ENCODE measurements at places on chromosomes 7 and 10.

DNA sequence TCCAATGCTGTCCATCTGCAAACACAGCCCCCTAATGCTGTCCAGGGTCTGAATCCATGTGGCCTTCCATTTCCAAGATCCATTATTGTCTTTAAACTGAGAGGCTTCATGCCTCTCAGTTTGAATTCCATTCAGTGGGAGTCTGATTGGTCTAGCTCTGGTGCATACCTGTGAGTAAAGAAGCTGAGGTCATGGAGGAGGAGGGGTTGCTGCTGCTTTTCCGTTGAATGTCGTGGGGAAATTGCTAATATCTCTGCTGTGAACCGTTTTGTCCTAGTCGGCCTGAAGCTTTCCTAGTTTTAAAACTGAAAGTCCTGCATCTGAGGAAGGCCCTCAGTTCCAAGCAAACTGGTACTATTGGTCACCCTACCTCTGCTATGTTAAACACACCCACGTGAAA is 17.7 kb downstream of the SH2D4B start:
- H3K4me1 ChIP-seq = no peaks in the 10 kb centered on the region
- no peak overlapping the region for H3K4me3 ChIP-seq
- no peaks in the 10 kb centered on the region for H3K27me3 ChIP-seq
- H3K36me3 ChIP-seq = no peaks in the 10 kb centered on the region

GRCh38 chr7:158050978-158051651 is 536.5 kb downstream of the PTPRN2 start:
- no peak overlapping the region for H3K27ac ChIP-seq
- peaks cover 9% of the 10 kb centered on the region for H3K27me3 ChIP-seq
- H3K4me1 ChIP-seq = no peaks in the 10 kb centered on the region
- H3K36me3 ChIP-seq = no peaks in the 10 kb centered on the region
- DNase-seq = no peak
- H3K4me3 ChIP-seq = no peak overlapping the region

GRCh38 chr7:47402941-47403866 is 178.7 kb downstream of the TNS3 start:
- no peak overlapping the region for H3K4me3 ChIP-seq
- no peak overlapping the region for H3K27ac ChIP-seq
- peaks cover 41% of the 10 kb centered on the region for H3K36me3 ChIP-seq
- no peak for DNase-seq
- H3K27me3 ChIP-seq = no peaks in the 10 kb centered on the region
- H3K4me1 ChIP-seq = no peaks in the 10 kb centered on the region

DNA sequence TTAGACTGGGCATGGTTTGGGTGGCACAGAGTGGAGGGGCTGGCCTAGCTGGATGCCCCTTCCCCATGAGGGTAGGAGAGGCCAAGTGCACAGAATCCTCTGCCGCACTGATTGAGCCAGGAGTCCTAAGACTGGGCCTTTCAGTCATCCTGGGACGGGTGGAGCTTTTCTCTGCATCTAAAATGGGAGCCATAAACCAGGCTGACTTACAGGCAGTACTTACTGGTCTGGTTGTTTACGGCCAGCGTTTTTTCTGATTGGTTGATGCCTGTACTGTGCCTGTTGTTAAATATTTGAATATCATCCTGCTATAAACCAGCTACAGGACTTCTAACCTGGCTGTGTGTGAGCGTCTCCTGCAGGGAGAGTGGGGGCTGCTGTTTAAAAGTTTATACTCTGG is 107.8 kb downstream of the CDH23 start:
- H3K27ac ChIP-seq = no peak overlapping the region
- DNase-seq = no peak
- no peak overlapping the region for H3K4me3 ChIP-seq
- no peaks in the 10 kb centered on the region for H3K4me1 ChIP-seq
- no peaks in the 10 kb centered on the region for H3K36me3 ChIP-seq

- DNase-seq = no peak
- H3K27me3 ChIP-seq = no peaks in the 10 kb centered on the region
- H3K4me3 ChIP-seq = no peak overlapping the region
These were observed 90.4 kb downstream of the AKR1D1 start for GRCh38 chr7:138166681-138167080.

- no peak for DNase-seq
- H3K27me3 ChIP-seq = no peaks in the 10 kb centered on the region
- H3K4me3 ChIP-seq = no peak overlapping the region
- no peak overlapping the region for H3K27ac ChIP-seq
- no peaks in the 10 kb centered on the region for H3K36me3 ChIP-seq
These were observed 280.2 kb downstream of the GRM8 start for GRCh38 chr7:126972571-126972970.

DNA sequence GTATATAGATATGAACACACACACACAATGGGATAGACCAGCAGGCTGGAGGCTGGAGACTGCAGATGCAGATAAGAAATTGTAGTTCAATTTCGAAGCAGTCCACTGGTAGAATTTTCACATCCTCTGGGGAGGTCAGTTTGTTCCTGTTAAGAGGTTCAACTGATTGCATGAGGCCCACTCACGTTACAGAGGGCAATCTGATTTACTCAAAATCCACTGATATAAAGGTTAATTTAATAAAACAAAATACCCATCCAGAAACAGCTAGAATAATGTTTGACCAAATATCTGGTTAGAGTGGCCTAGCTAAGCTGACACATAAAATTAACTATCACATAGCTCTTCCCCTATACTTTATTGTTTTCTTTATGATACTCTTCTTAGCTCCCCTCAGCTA is 162.9 kb upstream of the SMIM30 start:
- no peaks in the 10 kb centered on the region for H3K27me3 ChIP-seq
- no peak overlapping the region for H3K27ac ChIP-seq
- DNase-seq = no peak
- H3K36me3 ChIP-seq = no peaks in the 10 kb centered on the region
- no peaks in the 10 kb centered on the region for H3K4me1 ChIP-seq

- no peak overlapping the region for H3K4me3 ChIP-seq
- H3K27ac ChIP-seq = no peak overlapping the region
- no peak for DNase-seq
- H3K4me1 ChIP-seq = peaks cover 44% of the 10 kb centered on the region
These were observed 31.6 kb downstream of the MINDY4 start for GRCh38 chr7:30802812-30803211.

GRCh38 chr7:36509962-36510361 is 120.3 kb downstream of the ANLN start:
- H3K36me3 ChIP-seq = no peaks in the 10 kb centered on the region
- 0 out of 2 replicates have a peak, but pooled peaks cover 3% of the 10 kb centered on the region for H3K4me1 ChIP-seq
- H3K4me3 ChIP-seq = no peak overlapping the region
- H3K27ac ChIP-seq = no peak overlapping the region

DNA sequence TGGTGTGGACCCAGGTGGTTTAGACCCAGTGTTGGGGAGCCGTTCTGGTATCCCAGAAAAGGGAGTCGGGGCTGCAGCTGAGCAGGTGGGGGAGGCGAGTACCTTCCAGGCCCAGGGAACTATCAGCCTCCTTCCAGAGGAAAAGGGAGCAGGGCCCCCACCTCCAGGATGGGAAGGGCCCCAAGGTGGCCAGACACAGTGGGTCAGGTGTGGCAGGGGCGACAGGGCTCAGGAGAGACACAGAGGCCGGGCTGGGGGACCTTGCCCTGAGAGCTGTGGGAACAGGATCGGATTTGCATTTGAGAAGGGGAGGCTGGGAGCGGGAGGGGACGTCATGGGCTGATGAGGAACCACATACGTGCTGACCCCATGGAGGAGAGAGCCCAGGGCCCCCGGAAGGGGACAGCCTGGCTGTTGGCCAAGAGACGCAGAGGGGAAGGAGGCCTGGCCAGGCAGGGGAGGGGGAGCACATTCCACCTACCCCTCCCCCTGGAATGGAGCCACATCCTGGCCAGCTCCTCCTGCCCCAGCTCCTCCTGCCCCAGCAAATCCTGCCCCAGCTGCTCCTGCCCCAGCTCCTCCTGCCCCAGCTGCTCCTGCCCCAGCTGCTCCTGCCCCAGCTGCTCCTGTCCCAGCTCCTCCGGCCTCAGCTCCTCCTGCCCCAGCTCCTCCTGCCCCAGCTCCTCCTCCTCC is 9.7 kb upstream of the TTYH3 start:
- H3K27ac ChIP-seq = no peak overlapping the region
- H3K27me3 ChIP-seq = no peaks in the 10 kb centered on the region
- no peak overlapping the region for H3K4me3 ChIP-seq
- no peaks in the 10 kb centered on the region for H3K36me3 ChIP-seq
- DNase-seq = no peak

DNA sequence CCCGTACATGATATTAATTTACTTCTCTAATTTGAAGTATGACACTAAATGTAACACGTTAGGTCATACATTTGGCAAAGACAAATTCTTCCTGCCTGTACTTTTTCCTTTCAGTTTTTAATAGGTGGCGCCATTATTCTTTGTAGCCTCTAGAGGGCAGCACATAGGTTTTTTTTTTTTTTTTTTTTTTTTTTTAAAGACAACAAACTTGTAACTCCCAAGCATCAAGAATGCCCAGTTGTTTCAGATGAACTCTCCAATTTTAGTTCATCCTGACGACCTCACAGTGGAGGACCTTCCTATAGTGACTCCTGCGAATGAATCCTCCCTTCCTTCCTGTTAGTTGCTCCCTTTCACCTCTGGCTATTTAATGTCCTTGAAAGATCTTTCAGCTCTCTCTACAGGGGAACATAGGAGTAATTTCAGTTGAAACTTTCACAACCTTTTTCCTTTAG is 139.3 kb upstream of the HDAC9 start:
- peaks cover 14% of the 10 kb centered on the region for H3K4me1 ChIP-seq
- no peaks in the 10 kb centered on the region for H3K36me3 ChIP-seq

GRCh38 chr10:43338117-43338516 is 33.3 kb upstream of the FXYD4 start:
- H3K36me3 ChIP-seq = no peaks in the 10 kb centered on the region
- no peak overlapping the region for H3K4me3 ChIP-seq
- no peak overlapping the region for H3K27ac ChIP-seq

DNA sequence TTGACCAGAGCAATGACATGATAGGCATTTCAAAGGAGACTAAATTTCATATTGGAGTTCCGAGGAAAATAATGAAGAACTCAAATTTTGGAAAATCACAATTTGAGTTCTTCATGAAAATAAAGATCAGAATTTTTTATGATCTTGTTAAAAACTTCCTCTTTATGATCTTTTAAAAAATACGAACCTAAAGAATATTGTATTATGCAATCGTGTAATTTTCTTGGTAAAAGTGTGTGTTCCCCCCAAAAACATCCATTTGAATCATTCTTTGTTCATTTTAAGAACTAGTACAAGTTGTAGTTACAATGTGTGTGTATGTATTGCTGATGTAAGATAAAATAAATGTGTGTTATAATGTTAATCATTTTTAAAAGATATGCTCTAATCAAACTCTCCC is 79.3 kb upstream of the PDK4 start:
- H3K27ac ChIP-seq = no peak overlapping the region
- H3K36me3 ChIP-seq = no peaks in the 10 kb centered on the region

Data from PC-3 (cell line).